A673 (cell line): ENCODE measurements at places on chromosomes 12 and 14. TPM values are rescaled to one million over a fixed set of nuclear protein-coding genes. Genes with fewer than 3 reads are reported as not detected.

The MAP1LC3B2 gene
- 1.7 and 3.9 TPM in 2 replicates for total RNA-seq

The ARPC3 gene
- 234 and 235 TPM in 2 replicates for total RNA-seq

The TRAF3 gene
- total RNA-seq: 48.2 and 49.3 TPM in 2 replicates

The FGF23 gene
- total RNA-seq: not detected in 2 replicates

The ACOT6 gene
- not detected in 2 replicates for total RNA-seq

The ITGB7 gene
- 0.43 TPM in 1 of 2 replicates, not detected in the other for total RNA-seq

The ACOT4 gene
- total RNA-seq: 0.28 and 0.37 TPM in 2 replicates

The NINJ2 gene
- total RNA-seq: 0.42 TPM in 1 of 2 replicates, not detected in the other

The GALNT16 gene
- total RNA-seq: 0.32 and 0.63 TPM in 2 replicates

The KRT82 gene
- total RNA-seq: not detected in 2 replicates

The TOMM20L gene
- not detected in 2 replicates for total RNA-seq

The AVPR1A gene
- 1.9 and 3.2 TPM in 2 replicates for total RNA-seq

The CACNA1C gene
- 3.7 and 5.2 TPM in 2 replicates for total RNA-seq

The GYS2 gene
- total RNA-seq: 0.11 TPM in 1 of 2 replicates, not detected in the other

The C1QL4 gene
- total RNA-seq: 0.41 and 1.0 TPM in 2 replicates

The LRRC23 gene
- total RNA-seq: 7.7 and 13.6 TPM in 2 replicates

The HIF1A gene
- total RNA-seq: 135 and 136 TPM in 2 replicates

The COCH gene
- 70.8 and 87.6 TPM in 2 replicates for total RNA-seq

The PDZRN4 gene
- not detected in 2 replicates for total RNA-seq

The LRRK2 gene
- 3.1 and 3.4 TPM in 2 replicates for total RNA-seq

The PSMC6 gene
- total RNA-seq: 177 and 190 TPM in 2 replicates

The KLHDC1 gene
- total RNA-seq: 1.3 TPM in 2 replicates

The CDKL1 gene
- 8.7 and 11.3 TPM in 2 replicates for total RNA-seq

The TSPAN19 gene
- not detected in 2 replicates for total RNA-seq

The TEX22 gene
- 2.1 and 2.7 TPM in 2 replicates for total RNA-seq

The BLOC1S1 gene
- total RNA-seq: 76.0 and 86.3 TPM in 2 replicates

The KRT72 gene
- total RNA-seq: not detected in 2 replicates

The TMBIM6 gene
- total RNA-seq: 425 and 454 TPM in 2 replicates

The ACSS3 gene
- total RNA-seq: 7.7 and 10.3 TPM in 2 replicates

The NOPCHAP1 gene
- total RNA-seq: 31.2 and 32.5 TPM in 2 replicates

The FOXA1 gene
- 4.3 and 7.5 TPM in 2 replicates for total RNA-seq

The SLC17A8 gene
- not detected in 2 replicates for total RNA-seq

The RAD52 gene
- total RNA-seq: 23.0 and 24.7 TPM in 2 replicates

The CPNE8 gene
- 0.90 and 1.3 TPM in 2 replicates for total RNA-seq

The CLEC6A gene
- total RNA-seq: not detected in 2 replicates

The AGAP2 gene
- total RNA-seq: 4.0 and 6.6 TPM in 2 replicates

The YBX3 gene
- 272 and 288 TPM in 2 replicates for total RNA-seq
